ENCODE measurements at places on chromosomes 3 and 15.

DNA sequence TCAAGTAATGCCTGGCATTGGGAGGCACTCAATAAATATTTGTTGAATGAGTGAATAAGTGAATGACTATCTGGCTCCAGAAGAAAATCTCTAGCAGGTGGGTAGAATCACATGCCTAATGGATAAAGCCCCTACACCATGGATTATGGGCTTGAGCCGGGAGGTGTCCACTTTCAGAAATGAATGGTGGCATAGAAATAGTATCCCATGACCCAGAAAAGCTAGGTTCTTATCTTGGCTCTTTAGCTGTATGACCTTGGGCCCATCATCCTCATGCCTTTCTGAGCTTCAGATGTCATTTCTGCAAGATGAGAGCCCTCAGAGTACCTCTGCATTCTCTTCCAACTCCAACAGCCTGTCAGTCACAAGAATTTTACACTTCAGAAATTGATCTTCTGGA, 37.3 kb upstream of the TNIK start:
- DNase-seq = no peak

DNA sequence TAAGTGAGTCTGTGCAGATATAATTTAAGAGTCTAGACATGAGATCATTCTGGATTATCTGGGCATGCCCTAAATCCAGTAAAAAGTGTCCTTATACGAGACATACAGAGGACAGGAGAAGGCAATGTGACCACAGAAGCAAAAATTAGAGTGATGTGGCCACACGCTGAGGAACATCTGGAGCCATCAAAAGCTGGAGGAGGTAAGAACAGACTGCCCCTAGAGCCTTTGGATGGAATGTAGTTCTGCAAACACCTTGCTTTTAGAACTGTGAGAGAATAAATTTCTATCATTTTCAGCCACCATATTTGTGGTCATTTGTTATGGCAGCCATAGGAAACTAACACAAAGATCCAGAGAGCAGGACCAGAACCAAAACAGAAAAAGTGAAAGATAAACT, 41.0 kb downstream of the CD200 start:
- no peak for DNase-seq

DNA sequence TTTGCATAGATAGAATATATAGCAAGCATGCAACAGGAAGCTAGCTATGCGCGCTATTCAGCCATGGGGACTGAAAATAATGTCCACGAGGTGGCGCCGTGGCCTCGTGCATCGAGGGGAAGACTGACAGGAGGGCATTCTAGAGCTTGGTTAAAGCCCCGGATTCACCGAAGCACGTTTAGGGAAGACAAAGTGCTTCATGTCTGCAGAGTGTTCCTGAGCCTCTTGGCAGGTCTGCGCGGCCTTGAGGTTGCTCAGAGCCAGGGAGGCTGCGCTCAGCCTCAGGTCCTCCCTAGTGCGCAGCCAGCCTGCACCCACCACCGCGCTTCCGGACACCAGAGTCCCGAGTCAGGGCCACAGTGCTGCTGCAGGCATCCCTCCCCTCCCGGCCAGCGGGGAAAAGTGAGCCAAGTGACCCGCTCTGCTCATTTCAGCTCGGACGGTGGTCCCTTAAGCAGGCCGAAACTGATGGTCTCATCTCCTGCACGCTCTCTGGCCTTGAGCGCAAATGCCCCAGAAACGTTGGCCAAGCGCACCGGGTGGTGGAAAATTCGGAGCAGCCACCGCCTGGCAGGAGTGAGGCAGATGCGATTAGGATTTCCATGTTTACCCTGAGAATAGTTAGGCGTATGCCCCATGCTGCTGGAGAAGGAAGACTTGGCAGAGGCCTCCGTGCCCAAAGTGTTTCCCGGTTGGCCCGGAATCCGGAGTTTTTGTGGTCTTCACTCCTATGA, 24.8 kb downstream of the GABRA5 start:
- DNase-seq = peak; percentile 75

DNA sequence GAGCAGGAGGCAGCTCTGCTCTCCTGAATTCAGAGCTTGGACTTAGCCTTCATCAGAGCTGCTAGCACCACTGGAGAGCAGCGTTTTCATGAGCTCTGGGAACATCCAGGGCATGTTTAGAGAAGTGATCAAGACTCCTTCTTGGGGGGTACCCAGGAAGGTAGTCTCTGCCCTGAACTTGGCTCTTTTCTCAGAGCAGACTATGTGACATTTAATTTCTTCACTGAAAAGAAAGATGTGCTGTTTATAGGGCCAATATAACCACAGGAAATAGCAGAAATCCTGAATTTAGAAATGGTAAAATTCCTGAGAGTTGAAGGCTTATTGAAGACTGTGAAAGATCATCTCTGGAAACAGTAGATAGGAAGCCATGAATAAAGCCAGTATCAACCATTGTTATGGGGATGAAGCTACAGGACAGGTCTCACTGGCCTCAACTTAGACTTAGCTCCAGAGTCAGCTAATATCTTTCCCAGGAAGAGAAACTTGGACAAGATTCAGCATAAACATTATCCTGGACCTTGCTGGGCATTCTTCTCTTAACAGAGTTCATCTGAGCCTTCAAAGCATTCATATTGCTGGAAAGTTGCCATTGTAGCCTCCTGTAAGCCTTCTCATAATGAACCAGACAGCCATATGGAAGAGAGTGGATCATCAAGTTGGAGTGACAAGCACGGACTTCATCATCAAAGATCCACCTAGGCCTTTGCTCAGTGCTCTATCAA, 386.6 kb upstream of the THBS1 start:
- DNase-seq = no peak

GRCh38 chr3:148255981-148256969, 441.4 kb upstream of the AGTR1 start:
- no peak for DNase-seq

GRCh38 chr3:54257125-54257720, 134.9 kb downstream of the CACNA2D3 start:
- DNase-seq = no peak

Data from cerebellar cortex (tissue), 1 donor.